Posterior cingulate gyrus (tissue), 11 donors: ENCODE measurements at places on chromosomes 7 and 10.

DNA sequence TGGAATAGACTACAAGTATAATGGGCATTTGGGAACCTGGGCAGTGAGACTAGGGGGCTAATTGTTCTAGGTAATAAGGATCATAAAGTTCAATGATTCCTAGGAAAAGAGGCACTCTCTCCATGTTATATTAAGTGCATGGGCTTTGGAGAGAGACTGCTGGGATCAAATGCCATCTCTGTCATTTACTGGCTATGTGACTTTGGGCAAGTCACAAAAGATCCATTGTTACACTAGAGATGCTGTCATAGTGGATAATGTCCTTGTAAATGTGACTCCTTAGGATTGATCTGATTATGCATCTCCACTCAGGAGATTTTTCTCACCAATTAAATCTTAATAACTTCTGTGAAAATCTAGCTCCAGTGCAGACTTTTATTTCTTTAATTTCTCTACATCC is 156.3 kb upstream of the CACNA2D1 start:
- DNase-seq = no peak

DNA sequence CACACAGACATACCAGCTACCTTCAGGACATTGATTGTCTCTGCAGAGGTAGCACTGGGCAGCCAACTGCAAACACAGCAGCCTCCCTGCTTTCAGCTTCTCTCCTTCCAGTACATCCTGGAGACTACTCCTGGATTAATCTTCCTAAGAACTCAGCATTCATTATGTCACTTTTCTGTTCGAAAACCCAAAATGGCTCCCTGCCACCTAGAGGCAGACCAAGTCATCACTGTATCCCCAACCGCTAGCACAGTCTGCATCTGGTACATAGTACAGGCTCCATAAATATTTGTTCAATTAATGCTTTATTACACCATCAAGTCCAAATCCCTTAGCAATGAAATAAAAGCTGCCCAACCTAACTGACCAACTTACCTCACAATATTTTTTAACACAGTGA is 5.0 kb upstream of the SEC31B start:
- DNase-seq = no peak

GRCh38 chr10:125827133-125827532 is 3.8 kb downstream of the BCCIP start:
- no peak for DNase-seq

DNA sequence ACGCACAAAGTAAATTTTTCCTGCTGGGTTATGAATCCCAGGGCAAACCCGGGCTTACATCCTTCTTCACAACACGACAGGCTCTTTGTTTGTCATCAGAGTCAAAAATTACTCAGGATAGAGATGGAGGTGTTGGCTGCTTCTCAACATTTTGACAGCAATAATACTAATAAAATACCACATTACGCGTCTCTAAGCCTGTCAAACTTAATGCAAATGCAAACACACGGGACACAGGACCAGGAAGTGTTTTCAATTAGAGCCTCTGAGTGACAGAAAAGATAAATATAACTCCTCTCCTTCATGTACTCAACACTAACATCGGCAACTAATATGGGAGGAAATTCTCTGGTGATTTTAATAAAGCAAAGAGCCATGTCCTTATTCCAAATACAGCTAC is 128.4 kb downstream of the SFMBT2 start:
- DNase-seq = no peak

DNA sequence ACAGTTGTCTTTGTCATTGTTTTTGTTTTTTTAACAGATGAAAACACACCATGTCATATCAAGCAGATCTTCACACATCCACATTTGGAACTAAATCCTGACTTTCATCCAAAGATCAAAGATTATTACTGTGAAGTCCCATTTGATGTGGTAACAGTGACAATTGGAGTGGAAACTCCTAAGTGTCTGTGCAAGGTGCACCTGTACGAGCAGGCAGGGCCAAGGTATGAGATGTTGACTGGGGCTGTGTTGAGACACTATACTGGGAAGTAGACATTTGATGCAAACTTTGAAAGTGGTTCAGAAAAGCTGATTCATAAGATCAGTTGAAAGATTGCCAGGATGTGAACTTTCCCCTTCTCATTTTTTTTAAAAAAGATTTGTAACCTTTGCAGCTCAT is 152.3 kb downstream of the CPED1 start:
- DNase-seq = no peak

DNA sequence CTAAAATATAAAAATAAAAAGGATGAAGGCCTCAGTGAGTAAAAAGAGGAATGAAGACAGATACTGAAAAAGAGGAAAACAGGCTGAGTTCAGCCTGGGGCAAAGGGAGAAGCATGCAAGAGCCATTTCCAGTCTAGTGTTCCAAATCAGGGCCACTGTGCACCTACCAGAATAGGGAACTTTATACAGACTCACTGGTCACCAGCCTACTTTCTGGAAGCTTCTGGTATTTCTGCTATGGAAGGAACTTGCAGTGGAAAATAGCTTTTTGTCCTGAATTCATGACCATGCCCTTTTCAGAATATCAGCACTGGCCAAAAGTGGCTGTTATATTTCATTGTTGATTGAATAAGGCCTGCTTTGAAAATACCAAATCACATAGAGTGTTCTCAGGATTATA is 28.8 kb downstream of the ABRAXAS2 start:
- DNase-seq = no peak

DNA sequence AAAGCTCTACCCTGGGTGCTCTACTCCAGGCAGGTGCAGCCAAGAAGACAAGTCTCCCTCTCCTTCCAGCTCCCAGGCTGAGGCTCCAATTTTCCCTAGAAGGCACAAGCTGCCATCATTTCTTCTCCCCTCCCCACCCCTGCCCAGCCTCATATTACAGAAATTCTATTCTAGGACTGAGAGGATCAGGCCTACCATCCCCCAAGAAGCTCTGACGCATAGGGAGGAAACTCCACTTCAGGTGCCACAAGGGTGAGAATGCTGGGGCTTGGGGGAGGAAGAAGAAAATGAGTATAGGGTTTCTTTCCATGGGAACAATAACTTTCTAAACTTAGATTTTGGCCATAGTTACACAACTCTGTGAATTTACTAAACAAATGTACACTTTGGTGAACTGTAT is 35.3 kb downstream of the FEZF1 start:
- no peak for DNase-seq

GRCh38 chr10:131921184-131921583 is 20.4 kb downstream of the PPP2R2D start:
- DNase-seq = no peak

- peak; percentile 83 for DNase-seq
These were observed at the start of gene PLCE1 for GRCh38 chr10:93993782-93994437. Gene PLCE1 (plus strand): TSS chr10:93993931. CDS start chr10:94031047, 37,116 bp downstream.

- no peak for DNase-seq
These were observed 50.6 kb upstream of the NPY start for GRCh38 chr7:24233386-24233785.

GRCh38 chr7:135930565-135931461 is 46.3 kb downstream of the MTPN start:
- no peak for DNase-seq

DNA sequence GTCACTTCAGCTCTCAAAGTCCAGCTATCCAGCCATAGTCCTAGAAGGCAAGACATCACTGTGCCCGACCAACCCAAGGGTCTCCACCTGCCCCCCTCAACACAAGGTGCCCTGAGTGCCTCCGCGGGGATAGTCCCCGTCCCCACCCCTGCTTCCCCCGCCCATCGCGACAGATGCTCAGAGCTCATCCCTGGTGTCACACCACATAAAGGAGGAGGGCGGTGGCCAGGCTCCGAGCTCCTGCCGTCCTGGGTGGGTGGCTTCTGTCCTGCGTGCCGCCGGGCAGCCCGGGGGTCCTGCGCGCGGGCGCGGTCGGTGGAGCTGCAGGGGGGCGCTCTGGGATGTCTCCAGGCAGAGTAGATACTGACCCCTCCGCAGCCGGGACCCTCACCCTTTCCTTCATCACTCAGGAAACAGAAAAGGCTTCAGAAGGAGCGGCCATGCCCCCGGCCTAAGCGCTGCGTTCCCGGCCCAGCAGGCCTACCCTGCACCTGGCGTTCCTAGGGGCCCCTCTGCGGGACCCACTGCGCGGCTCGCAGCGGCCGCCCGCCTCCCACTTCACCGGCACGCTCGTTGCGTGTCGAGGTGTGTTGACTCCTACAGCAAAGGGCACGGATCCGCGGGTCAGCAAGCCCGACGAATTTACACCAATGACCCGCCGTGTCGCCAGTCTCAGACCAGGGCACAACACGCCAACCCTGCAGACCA is 53.4 kb downstream of the ALOX5 start:
- no peak for DNase-seq

- no peak for DNase-seq
These were observed 3.2 kb upstream of the EEPD1 start for GRCh38 chr7:36149694-36150452.

DNA sequence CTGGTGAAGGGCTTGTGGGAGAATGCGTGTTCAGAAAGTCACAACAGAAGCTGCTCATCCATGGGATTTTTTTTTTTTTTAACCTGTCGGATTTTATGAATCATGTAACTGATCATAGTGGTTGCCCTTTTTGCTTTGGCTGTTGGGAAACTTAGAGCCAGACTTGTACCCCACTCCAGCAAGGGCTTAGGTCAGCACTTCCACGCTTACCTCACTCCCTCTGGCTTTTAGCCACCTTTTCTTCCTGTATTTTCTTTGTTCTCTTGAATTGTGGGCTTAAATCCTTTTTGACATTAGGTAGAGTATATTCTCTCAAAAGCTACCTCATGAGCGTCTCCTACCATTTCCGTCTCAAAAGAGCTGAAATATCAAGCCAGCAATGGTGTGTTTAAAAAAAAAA is 113.6 kb upstream of the BTBD16 start:
- no peak for DNase-seq

GRCh38 chr10:51886438-51887068 is 187.2 kb upstream of the CSTF2T start:
- no peak for DNase-seq

DNA sequence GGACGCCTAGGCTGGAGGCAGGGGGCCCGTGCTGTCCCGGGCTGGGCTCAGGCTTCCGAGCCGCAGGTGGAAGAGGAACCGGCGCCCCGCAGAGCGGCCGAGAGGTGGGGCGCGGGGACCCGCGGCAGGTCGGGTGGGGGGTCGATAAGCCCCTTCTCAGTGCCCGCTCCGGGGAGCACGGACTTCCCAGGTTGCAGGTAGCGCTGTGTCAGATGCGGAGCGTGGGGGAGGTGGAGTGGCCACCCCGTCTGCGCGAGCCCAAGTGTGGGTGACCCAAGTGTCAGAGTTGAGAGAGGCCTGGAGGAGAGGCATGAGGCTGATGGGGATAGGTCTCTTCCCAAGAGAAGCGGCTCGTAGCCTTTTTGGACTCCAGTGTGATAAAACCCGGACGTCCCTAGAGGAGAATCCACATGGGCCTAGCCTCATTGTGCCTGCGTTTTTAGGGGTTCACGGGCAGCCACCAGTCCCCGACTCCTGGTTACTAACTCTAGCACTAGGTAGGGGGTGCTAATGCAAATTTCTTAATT is 580 bp downstream of the EEPD1 start:
- DNase-seq = no peak

GRCh38 chr10:6102128-6102527 is 13.3 kb downstream of the RBM17 start:
- DNase-seq = no peak

DNA sequence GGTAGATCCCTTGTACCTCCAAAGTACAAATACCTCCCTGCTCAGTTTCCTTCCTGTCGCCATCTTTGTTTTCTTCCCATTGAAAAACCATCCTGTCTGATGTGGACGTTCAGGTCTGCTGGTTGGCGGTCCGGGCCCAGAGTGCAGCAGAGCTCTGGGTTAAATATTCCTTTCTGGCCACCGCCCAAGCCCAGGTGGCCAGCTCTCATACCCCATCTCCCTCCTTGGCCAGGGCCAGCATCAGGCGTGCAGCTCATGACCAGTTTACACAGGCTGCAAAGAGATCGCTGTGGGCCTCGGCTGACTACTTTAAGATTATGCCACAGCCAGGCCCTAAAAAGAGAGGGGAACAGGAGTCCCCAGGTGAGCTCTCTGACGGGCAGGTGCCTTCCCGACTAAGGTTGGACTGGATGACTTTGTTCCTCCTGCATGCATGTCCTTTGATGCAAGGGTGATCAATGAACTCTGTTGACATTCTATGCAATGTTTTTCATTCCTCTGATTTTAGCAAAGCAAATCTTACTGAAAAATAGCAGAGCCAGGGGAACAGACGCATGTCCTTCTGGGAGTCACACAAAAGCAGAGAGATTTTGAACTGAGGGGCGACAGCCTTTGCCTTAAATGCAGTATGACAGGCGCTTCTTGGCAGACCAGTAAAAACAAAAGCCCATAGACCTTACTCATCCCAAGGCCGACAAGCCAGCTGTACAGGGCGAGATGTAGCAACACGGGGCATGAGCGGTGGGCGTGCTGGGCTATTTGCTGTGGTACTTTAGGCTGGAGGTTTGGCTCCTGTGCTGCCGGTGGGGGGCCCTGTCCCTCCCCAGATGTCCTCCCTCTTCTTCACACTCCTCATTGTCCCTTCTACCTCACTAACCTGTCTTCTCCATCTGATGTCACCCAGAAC is 33.3 kb upstream of the SH2B2 start:
- DNase-seq = no peak

GRCh38 chr10:79195091-79195923 is 126.5 kb downstream of the ZMIZ1 start:
- DNase-seq = peak; percentile 86

DNA sequence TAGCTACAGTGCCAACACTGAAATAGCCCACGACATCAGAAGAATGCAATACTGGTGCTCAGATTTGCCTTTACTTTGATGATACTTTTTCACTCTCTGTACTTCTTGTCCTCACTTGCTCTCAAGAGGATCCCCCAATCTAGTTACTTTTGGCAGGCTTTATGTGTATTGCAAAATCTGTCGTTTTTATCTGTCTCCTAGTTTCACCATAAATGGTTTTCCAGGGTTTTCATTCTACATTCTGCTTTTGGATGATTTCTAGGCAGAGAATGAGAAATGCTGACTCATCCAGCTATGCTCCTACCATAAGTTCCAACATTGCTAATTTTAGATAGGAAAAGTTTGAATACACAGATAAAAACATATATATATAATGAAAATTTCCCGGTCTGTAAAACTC is 659.5 kb upstream of the NRG3 start:
- no peak for DNase-seq

DNA sequence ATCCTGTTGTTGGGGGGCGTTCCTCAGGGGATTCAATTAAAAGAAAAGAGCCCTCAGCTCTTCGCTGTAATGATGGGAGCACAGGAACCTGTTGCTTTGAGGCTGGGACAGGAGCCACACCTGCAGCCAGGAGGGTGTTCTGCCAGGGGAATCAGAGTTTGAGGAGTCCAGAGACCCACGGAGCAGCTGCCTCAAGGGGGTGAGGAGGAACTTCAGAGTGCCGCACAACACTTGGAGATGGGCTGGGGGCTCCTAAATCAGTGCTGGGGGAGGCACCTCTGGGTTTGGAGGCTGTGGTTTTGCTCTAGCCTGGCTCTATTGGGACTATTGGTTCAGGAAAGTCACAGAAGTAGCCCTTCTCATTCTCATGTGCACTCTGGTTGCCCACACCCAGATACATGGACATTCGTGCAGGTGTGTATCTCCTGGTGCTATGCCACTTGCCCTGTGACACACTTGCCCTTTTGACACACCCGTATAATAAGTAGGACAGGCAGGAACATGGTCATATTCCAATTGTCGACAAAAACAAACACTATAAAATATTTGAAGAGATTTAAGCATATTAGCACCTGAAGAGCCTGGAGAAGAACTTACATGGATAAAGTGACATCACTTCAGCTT is 98.1 kb downstream of the PTPN20 start:
- no peak for DNase-seq

- DNase-seq = no peak
These were observed 109.8 kb downstream of the INPP5A start for GRCh38 chr10:132647424-132647823.
